ENCODE measurements at places on chromosomes 11 and 22.

GRCh38 chr11:27735281-27735680, 35.0 kb upstream of the BDNF start:
- no peak for DNase-seq

DNA sequence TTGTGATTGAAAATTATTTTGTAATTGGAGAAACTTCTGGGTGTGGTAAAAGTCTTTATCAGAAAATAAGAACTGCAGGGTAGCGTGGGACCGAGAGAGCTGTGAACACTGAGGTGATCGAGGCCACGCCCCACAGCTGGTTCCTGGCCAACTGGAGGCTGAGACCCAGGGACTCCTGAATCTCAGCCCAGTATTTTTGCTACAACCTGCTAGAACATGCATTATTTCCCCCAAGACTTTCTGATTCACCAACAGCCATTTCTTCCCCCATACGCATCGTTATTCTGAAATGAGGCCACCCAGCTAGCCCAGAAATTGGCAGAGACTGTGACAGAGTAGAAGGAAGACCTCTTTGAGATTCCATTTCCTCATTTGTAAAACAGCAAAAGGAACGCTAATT, 3.4 kb upstream of the FGF19 start:
- no peak for DNase-seq

- no peak for DNase-seq
Measured at GRCh38 chr11:125075900-125076317, 12.8 kb downstream of the SLC37A2 start.

- DNase-seq, result no peak
Measured at GRCh38 chr11:71931245-71931602, 2.4 kb downstream of the RNF121 start.

GRCh38 chr11:534396-535209, 773 bp downstream of the HRAS start:
- DNase-seq, result no peak

- DNase-seq, result no peak
Measured at GRCh38 chr11:16261836-16262644, 94.3 kb downstream of the SOX6 start.

GRCh38 chr22:30996462-30996861, 27.4 kb downstream of the TUG1 start:
- DNase-seq, result no peak
